ENCODE measurements at places on chromosomes 4 and X. TPM values are rescaled to one million over a fixed set of nuclear protein-coding genes. Genes with fewer than 3 reads are reported as not detected.

ARHGAP6 gene
- 0.14 TPM for total RNA-seq

GUCY1B1 gene
- total RNA-seq, result 13.0 TPM

NHSL2 gene
- total RNA-seq, result 0.06 TPM

TNIP3 gene
- total RNA-seq, result 1.5 TPM

TMEM154 gene
- 1.3 TPM for total RNA-seq

SPARCL1 gene
- total RNA-seq, result 0.12 TPM

BTC gene
- 1.1 TPM for total RNA-seq

PFKFB1 gene
- not detected for total RNA-seq

ARX gene
- not detected for total RNA-seq

CT45A2 gene
- total RNA-seq, result not detected

DMRTC1 gene
- total RNA-seq, result not detected

ATOH1 gene
- total RNA-seq, result not detected

ATP8A1 gene
- total RNA-seq, result 1.3 TPM

STBD1 gene
- 2.0 TPM for total RNA-seq

CXCL1 gene
- total RNA-seq, result not detected

BBS12 gene
- total RNA-seq, result 4.1 TPM

CFP gene
- not detected for total RNA-seq

TIMP1 gene
- total RNA-seq, result 281 TPM

PLK4 gene
- 17.6 TPM for total RNA-seq

ALAS2 gene
- not detected for total RNA-seq

FAM184B gene
- not detected for total RNA-seq

RASL11B gene
- total RNA-seq, result 0.60 TPM

TCEAL7 gene
- total RNA-seq, result 8.7 TPM

ASMT gene
- not detected for total RNA-seq

SLIT2 gene
- 9.1 TPM for total RNA-seq

BEX2 gene
- total RNA-seq, result 19.2 TPM

NSUN7 gene
- total RNA-seq, result not detected

NLGN3 gene
- 0.25 TPM for total RNA-seq

SERTM2 gene
- 0.74 TPM for total RNA-seq

SPANXA2 gene
- total RNA-seq, result 223 TPM

USP17L17 gene
- not detected for total RNA-seq

VSIG1 gene
- total RNA-seq, result 0.02 TPM

BEX5 gene
- 1.3 TPM for total RNA-seq

XAGE2 gene
- not detected for total RNA-seq

SPATA4 gene
- total RNA-seq, result not detected

KANTR gene
- total RNA-seq, result 2.4 TPM

TRIM61 gene
- total RNA-seq, result not detected

NAAA gene
- total RNA-seq, result 4.3 TPM

NHS gene
- total RNA-seq, result 5.9 TPM

HMX1 gene
- 5.1 TPM for total RNA-seq

SPANXN2 gene
- total RNA-seq, result not detected

ADGRG4 gene
- not detected for total RNA-seq
